NCI-H187 (cell line): ENCODE measurements at places on chromosomes 12 and 14.

DNA sequence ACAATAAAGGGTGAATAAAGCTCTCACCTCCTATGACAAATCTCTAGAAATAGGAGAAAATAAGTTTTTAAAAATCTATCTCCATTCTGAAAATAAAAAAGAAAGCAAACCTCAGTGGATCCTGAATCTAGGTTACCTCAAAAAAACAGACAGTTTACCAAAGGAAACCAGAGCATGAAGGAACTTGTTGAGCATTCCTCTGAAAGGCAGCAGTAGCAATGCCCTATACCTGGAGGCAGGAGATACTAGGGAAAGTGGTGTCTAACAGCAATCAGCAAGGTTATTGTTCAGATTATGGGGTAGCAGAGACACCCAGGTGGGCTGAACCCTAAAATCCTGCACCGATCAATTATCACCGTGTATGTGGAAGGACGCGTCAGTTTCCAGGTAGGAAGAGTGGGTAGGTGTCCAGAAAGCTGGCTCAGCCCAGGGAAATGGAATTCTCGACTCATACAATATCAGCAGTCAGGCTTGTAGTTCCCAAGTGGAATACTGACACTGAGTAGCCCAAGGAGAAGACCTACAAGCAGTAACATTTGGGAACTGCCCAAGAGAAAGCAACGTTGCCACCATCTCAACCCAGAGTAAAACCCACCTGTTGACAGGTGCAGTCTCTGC is 128.3 kb downstream of the ST8SIA1 start:
- no peak for DNase-seq

DNA sequence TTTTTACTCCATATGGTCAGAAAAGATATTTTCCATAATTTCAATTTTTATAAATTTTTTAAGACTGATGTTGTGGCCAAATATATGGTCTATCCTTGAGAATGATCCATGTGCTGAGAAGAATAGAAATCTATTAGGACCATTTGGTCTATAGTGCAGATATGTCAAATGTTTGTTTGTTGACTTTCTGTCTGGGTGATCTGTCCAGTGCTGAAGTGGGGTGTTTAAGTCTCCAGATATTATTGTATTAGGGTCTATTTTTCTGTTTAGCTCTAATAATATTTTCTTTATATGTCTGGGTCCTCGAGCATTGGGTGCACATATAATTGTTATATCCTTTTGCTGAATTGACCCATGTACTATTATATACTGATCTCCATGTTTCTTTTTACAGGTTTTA is 308.9 kb upstream of the LMO3 start:
- no peak for DNase-seq

GRCh38 chr14:31405599-31406232 is 14.6 kb downstream of the HEATR5A start:
- no peak for DNase-seq

DNA sequence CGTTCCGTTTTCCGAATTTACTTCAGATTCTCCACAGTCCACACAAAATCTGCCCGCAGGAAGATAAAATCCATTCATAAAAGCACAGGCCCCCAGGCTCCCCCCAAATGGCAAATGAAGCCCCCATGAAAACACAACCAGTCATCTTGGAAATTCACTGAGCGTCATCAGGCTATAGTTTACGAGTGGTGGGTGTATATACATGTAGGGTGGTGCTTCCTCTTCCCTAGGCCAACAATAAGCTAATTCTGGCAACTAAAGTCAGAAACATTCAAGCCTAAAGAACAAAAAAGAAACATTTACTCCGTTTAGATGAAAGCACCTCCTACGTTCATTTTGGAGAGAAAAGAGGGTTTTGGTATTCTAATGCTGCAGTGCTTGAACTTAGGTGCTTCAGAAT is 5.8 kb downstream of the GPR68 start:
- no peak for DNase-seq

- DNase-seq: no peak
These were observed 14.4 kb downstream of the SPRYD3 start for GRCh38 chr12:53064613-53065436.

DNA sequence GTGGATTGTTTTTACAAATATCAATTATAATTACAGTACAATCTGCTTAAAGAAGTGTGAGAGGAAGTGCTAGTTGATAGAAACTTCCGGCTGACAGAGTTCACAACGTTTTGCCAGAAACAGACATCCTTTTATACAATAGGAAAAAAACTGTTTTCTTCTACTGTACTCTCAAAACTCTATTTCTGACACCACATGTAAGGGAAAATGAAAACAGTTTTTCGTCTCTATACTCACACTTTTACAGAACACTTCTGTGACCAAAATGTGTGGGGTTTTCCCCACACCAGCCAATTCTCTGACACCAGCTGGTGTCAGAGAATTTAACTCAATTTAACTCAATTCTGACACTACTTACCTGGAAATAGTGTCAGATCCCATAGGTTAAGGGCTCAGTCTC is 24.2 kb upstream of the HIF1A start:
- no peak for DNase-seq

DNA sequence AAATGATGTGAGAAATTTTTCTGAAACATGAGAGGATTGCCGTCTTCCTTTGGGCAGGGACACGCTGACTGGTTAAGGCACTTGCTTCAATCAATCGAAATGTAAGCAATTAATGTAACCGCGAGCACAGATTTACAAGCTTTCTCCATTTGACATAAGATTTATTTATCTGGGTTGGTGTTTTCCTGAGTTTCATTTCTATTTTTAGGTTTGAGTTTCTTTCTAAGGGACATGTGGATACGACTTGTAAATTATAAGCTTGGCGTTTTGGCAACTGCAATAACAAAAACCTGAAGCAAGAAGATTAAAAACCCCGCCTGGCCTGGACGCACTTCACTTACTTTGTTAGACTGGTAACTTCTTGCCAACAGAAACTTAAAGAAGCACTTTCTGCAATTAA is 20.3 kb upstream of the SINHCAF start:
- no peak for DNase-seq

DNA sequence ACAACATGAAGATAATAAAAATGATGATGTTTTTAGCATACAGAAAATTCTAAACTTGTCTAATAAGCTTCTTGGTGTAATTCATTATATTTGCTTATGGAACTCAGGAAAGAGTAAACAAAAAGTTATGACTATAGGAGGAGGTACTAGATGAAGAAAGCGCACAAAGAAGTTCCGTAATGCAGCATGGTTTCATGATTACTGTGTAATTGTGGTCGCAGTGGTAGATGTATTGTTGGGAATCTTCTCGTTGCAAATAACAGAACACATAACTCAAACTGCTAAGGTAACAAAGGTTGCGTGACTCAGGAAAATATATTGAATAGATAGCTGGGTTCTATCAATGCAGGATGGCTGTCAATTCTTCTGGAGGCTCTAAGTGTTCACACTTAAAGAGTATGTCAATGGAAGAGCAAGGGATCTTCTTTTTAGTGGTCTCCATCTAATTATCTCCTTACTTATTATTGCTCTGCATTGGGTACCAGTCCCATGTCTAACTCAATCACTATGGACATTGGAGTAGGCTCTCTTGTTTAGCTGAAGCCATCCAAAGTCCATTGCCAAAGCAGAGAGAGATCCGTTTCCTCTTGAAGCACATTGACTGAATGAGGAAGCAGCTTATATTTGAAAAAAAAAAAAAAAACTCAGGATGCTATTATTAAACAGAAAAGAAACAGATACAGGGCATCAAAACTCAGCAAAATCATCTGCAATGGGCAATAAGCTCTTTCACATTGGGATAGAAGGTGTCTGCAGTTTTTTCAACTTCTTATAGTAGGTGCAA is 283.4 kb upstream of the ATP2B1 start:
- no peak for DNase-seq

- no peak for DNase-seq
These were observed 366.6 kb downstream of the EMP1 start for GRCh38 chr12:13562915-13563742.

- DNase-seq: no peak
These were observed at the start of gene PMCH for GRCh38 chr12:102197789-102198188. Gene PMCH, minus strand, starts transcription at chr12:102197833. Its CDS starts 63 bp downstream, at chr12:102197770.

DNA sequence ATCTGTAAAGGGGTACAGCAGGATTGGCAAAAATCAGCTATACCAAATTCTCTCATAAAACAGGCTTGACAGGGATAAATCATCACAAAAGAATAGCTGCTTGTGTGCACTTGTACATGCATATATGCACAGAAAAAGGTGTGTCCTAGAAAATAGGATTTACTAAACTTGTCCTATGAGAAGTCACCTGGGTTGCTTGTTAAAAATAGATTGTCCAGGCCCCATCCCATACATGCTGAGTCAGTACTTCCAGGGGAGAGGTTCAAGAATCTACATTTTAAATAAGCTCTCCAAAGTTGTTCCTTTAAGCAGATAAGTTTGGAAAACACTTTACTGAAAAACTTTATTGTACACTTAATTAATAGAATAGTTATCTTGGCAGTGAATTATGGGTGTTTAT is 123.1 kb downstream of the ANO6 start:
- DNase-seq: no peak

- DNase-seq: no peak
These were observed 618.5 kb downstream of the NRXN3 start for GRCh38 chr14:78788467-78789360.

- DNase-seq: no peak
These were observed 890 bp downstream of the TEP1 start for GRCh38 chr14:20412411-20412810.

GRCh38 chr14:89826596-89826995 is 127.9 kb downstream of the EFCAB11 start:
- DNase-seq: no peak

GRCh38 chr14:82223276-82223675 is 689.6 kb upstream of the SEL1L start:
- no peak for DNase-seq

DNA sequence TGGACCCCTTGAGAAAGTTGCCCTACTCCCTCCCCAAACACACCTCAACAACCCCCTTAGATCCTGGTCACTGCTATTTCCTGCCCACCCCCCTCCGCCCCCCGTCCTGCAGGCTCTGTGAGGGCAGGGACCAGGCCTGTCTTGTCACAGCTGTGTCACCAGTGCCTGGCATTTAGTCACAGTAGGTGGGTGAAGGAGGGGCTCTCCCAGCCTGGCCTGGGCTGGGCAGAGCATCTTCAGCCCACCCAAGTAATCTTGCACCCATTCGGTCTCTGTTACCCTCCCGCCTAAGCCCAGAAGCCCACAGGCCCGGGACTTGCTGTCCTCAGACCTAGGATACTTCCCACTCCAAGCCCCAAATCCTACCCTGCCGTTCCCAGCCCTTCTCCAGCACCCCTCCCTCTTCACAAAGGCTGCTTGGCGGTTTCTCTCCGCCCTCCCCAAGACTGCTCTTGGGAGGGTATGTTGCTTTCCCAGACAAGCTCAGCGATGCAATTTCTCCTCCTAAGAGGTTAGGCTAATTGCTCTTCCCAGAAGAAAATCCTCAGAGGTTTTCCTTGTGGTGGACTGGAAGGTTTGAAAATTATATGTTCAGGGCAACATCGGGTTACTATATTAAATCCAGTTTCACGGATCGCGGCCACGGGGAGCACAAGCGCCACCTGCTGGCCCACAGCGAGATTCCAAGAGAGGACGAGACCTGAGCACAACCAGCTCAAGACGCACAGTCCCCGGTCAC is 50.8 kb upstream of the ZFP36L1 start:
- peak; percentile 49 for DNase-seq

- no peak for DNase-seq
These were observed 74.2 kb upstream of the C14orf180 start for GRCh38 chr14:104505085-104506074.

GRCh38 chr14:30063746-30064145 is 136.1 kb upstream of the PRKD1 start:
- no peak for DNase-seq

- DNase-seq: no peak
These were observed 11.4 kb upstream of the KTN1 start for GRCh38 chr14:55568618-55569017.

DNA sequence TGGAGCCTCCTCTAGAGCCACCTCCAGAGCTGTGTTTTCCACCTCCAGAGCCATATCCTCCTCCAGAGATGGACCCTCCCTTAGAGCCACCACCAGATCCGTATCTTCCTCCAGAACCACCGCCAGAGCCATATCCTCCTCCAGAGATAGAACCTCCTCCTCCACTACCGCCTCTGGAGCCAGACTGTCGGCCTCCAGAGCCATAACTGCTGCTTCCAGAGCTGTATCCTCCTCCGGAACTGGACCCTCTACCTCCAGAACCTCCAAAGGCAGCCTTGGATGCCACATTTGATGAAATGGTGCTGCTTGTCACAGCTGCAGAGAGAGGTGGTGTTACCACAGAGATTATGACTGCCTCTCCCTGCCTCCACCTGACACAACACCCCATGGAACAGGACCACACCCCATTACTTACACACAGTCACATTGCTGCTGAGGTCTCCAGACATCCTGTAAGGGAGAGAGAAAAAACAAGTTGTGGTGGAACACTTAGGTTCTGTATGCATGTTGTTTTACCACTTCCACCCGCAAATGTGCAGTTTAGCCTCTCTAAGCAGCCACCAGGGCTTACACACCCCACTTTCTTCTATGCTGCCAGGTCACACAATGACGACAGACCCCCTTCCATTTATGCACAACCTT is 6.8 kb downstream of the KRT2 start:
- DNase-seq: no peak

DNA sequence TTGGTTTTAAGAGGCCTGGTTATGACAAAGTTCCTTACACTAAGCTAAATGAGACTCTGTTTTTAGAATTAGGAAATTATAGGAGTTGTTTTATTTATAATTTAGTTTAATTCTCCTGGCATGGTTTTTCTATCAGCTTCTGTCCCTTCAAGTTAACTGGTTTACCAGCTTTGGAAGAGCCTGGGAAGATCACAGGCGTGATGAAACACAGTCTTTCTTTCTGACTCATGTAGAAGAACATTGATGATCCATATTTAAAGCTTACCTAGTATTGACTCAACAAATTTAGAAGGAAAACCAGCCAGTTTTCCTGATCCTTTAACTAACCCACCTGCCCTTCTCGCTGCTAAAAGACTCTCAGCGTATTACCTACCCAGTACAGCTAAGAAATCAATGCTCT is 155.2 kb downstream of the TGFB3 start:
- DNase-seq: no peak

- no peak for DNase-seq
These were observed 3.0 kb upstream of the PIANP start for GRCh38 chr12:6703631-6704030.

GRCh38 chr12:45468751-45469615 is 253.1 kb downstream of the ANO6 start:
- DNase-seq: no peak

DNA sequence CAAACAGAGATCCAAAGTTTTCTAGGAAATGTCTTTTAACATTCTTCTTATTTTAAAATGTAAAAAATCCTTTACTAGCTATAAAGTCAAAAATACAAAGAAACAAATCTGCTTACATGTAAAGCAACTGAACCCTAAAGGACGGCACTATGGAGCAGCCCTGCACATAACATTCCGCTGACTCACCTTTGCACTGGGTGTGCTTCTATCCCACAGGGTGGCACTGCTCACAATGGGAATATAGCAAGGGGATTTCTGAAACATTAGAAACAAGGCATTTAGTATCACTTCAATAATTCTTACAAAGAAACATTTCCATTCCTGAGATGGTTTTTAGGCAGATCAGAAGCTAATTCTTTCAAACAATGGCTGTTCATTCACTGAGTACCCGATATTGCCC is 94.3 kb downstream of the C12orf42 start:
- DNase-seq: no peak

- no peak for DNase-seq
These were observed 6.8 kb downstream of the EML5 start for GRCh38 chr14:88785911-88786310.
